Type B pancreatic cell (in vitro differentiated cells): ENCODE measurements at places on chromosomes 1 and 21. TPM values are rescaled to one million over a fixed set of nuclear protein-coding genes. Genes with fewer than 3 reads are reported as not detected.

The SPRR5 gene
- total RNA-seq = not detected in 2 replicates

GRCh38 chr1:24481101-24481500 lies 21.5 kb upstream of the RCAN3 start:
- DNase-seq = no peak

The CCDC181 gene
- total RNA-seq = 0.90 and 3.5 TPM in 2 replicates

DNA sequence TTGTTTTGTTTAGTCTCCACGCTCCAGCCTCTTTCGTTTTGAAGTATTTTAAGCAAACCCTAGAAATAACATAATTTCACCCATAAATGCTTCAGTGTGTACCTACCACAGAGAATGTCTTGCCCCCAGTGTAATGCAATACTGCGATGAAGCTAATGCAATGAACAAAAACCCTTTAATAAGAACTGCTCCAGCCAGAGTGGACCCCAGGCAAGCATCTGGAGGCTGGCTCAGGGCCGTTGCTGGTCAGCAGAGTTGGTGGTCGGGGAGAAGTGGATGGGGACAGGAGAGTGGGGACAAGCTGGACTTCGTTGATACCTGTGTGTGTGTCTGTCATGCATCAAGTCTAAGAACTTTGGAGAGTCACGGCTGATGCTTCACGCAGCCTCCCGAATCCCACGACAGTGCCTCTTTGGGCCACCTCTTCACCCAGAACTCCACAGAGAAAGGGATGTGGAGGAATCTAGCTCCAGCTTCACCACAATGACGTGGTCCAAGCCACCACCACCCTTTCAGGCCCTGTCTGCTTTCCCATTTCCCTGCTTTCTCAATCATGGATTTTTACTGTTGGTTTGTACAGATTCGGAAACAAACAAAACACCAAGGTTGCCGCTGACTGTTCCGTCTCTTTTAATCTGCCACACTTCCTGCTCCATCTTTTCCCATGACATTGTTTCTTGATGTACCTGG lies 108.6 kb upstream of the ERRFI1 start:
- DNase-seq = no peak

The PROX1 gene
- 23.9 and 32.9 TPM in 2 replicates for total RNA-seq

DNA sequence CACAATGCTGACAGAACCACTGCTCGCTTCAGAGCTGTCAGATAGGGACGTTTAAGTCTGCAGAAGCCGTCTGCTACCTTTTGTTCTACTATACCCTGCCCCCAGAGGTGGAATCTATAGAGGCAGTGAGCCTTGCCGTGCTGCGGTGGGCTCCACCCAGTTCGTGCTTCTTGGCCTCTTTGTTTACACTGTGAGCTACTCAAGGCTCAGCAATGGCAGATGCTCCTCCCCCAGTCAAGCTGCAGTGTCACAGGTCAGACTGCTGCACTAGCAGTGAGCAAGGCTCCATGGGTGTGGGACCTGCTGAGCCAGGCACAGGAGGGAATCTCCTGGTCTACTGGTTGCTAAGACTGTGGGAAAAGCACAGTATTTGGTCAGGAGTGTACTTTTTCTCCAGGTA lies 47.1 kb downstream of the LEPR start:
- DNase-seq = no peak

The KCNA3 gene
- 0.94 and 1.9 TPM in 2 replicates for total RNA-seq

- no peak for DNase-seq
Measured at GRCh38 chr1:230498704-230499103, 72.6 kb upstream of the PGBD5 start.

- no peak for DNase-seq
Measured at GRCh38 chr1:25896266-25896665, 10.0 kb downstream of the STMN1 start.

GRCh38 chr21:34613679-34614627 lies 960 bp downstream of the RCAN1 start:
- no peak for DNase-seq

- DNase-seq = no peak
Measured at GRCh38 chr1:107358619-107359327, 217.9 kb downstream of the NTNG1 start.

The AGO4 gene
- total RNA-seq = 15.9 and 21.4 TPM in 2 replicates

DNA sequence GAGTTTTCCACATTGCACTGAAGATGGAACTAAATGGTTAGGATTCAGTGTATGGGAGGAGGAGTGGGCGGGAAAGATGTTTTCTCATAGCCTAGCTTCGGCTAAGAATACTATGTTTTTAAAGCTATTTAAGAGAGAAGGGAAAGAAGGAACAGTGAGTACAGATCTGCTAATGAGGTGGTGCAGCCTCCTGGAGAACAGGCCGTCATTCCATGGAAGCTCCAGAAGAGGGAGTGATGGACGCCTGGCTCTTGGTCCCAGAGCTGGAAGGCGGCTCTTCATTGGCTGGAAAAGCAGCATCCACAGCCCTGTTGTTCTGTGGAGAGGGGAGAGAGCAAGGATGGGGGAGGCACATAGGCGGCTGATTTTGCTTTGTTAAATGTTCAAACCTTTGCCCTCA lies 6.9 kb downstream of the CAMK1G start:
- no peak for DNase-seq

The CNR2 gene
- not detected in 2 replicates for total RNA-seq

DNA sequence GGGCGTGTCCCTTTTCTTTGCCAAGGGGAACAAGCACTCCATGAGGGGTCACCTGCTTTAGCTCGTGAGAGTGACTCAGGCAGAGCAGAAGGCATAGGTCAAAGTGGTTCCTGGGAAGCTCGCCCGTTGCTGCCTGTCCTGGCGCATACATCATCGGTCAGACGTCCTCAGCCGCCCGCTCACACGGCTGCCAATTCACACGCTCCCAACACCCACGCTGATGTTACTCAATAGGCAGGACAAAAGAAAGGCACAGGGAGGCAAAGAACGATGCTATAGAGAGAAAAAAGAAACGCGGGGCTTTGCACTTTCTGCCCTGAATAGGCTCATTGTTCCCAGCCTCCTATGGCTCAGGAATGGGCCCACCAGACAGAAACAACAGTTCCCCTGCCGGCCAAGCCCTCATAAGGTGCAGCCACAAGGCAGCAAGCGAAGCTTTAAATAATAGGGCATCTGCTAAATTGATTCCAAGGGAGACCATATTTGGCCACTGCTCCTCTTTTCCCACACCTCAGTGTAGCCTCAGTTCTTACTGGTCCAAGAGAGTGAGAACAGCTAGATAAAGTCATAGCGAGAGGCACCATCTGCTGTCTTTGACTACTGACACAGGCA lies 38.7 kb downstream of the VTCN1 start:
- no peak for DNase-seq

- DNase-seq = no peak
Measured at GRCh38 chr1:77958391-77958790, 20.5 kb downstream of the FUBP1 start.

GRCh38 chr1:33379631-33380354 lies 51.1 kb downstream of the PHC2 start:
- DNase-seq = no peak

The PPT1 gene
- 73.6 and 79.6 TPM in 2 replicates for total RNA-seq

DNA sequence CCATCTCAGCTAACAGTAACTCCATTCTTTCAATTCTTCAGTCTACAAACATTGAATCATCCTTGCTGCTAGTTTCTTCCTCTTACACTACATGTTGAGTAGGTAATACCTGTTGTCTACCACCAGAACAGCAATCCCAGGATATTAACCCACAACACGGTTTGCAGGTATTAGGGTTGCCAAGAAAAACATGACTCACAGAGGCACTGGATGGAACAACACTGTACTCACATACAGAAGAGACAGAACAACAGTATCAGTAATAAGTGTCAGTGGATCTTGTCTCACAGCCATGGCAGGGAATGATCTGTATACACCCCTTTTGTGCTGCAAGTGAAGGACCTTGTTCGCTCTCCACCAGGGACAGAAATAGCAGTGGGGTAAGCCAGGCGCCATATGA lies 212.1 kb downstream of the GPR52 start:
- no peak for DNase-seq

GRCh38 chr1:181655756-181656155 lies 172.4 kb downstream of the CACNA1E start:
- DNase-seq = no peak

- no peak for DNase-seq
Measured at GRCh38 chr1:50502147-50502546, 78.9 kb upstream of the DMRTA2 start.

DNA sequence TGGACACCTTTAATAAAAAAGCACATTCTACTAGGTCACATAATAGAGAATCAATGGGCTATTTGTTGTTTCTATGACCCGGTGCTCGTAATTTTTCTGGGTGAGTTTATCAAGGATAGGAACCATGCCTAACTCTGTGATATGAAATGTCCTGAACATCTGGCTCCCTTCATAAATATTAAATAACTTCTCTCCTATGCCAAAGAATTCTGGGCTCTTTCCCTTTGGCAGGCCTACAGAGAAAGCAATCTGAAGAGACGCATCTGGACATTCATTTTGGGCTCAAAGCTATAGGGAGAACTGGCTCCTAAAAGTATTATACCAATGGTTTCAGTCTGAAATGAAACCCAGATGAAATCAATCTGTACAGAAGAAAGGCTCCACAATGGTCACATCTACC lies 38.8 kb upstream of the ANGPTL7 start:
- DNase-seq = no peak

The EVA1C gene
- 0.63 and 1.2 TPM in 2 replicates for total RNA-seq

- no peak for DNase-seq
Measured at GRCh38 chr1:236853921-236854604, 59.0 kb downstream of the MTR start.

DNA sequence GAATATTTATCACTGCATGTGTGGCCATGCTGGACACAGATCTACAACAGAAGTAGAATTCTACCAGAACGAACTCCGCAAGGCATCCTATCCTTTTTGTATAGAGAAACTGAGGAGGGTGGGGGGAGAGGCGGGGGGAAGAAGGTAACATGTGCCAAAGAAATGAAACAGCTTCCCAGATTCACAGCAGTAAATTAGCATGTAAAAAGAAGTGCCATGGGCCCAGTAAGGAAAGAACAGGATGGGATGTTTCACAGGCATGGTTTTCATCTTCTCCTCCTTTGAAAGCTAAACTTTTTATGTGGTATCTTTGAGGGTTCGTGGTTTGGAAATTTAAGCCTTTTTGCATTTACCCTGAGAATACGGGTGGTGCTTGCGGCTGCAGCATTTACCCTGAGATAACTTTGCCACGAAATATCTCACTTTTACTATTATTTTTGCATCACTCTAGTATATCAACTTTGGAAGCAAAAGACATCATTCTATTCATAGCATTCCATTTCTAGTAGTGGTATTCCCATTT lies 168.9 kb downstream of the TPR start:
- no peak for DNase-seq

The BRINP2 gene
- 22.7 and 23.7 TPM in 2 replicates for total RNA-seq

DNA sequence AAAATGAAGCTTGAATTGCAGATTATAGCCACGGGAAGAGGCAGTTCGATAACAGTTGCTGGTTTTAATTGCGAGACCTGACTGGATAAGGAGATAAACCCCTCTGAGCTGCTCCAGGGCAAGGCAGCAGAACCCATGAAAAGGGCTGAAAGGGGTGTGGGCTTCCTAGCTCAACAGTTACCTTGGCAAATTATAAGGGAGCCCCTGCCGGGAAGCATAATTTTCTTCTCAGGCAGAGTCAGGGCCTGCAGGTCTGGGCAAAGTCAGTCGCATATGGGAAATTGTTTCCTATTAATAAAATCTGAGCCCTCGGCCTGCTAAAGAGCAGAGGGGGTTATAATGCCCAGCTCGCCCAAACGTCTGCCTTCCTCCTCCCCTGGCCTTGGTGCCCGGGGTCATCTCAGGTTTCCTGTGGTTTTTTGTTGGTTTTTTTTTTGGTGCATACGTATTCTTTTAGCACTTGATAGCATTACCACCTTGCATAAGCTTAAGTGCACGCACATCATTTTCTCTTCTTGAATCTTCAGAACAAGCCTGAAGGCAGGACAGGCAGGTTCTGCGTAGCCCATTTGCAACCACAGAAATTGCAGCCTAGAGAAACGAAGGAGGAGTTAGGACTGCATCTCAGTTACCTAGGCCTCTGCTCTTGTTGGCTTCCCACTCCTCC lies 33.9 kb upstream of the SELENON start:
- no peak for DNase-seq

DNA sequence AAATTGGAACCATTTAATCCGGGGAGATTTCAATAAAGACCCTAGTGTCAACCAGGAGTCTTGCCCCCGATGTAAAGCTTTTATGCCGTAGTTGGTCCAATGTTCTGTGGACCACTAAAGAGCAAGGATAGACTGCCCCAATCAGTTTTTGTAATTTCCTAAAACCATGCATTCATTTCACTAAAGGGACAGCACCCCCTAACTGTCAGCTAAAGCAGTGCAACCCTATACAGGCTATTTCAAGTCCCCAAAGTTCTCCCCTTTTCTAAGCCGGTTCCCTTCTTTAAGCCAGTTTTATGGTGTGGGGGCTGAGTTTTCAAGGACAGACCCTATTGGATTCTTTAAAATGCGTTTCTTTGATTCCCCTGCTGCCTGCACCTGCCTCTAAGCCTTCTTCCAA lies 12.7 kb upstream of the PDPN start:
- no peak for DNase-seq
